ENCODE measurements at places on chromosomes 4 and X.

GRCh38 chr4:49221209-49221608, 235.1 kb downstream of the CWH43 start:
- no peak for DNase-seq

DNA sequence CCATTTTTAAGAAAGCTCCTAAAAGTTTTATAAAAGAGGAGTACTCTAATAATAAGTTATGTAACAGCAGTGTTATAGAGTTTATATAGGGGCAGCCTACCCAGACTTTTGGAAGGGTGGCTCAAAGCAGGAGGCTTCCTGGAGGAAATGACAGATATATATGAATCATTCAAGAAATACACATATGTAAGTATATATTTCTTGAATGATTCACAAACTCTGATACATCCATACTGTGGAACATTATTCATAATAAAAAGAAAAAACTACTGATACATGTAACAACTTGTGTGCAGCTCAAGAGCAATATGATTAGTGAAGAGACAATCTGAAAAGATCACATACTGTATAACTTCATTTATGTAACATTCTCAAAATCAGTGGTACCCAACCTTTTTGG, 166.2 kb downstream of the WDFY3 start:
- no peak for DNase-seq

DNA sequence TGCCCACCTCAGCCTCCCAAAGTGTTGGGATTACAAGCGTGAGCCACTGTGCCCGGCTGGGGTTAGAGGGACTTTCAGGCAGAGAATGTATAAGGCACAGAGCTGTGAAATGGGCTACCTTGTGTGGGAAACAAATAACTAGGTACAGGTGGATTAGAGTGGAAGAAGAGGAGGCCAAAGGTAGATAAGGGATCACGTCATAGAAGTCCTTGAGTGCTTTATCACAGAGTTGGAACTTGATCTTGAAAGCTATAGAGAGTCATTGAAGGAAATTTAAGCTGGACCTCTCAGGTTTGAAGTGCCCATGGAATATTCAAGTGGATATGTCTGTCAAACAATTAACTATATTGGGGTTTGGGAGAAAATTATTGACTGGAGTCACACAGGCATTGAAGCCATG, 8.4 kb downstream of the N4BP2 start:
- no peak for DNase-seq

- no peak for DNase-seq
Observed at GRCh38 chr4:108840426-108840975, 77.6 kb upstream of the ETNPPL start.

DNA sequence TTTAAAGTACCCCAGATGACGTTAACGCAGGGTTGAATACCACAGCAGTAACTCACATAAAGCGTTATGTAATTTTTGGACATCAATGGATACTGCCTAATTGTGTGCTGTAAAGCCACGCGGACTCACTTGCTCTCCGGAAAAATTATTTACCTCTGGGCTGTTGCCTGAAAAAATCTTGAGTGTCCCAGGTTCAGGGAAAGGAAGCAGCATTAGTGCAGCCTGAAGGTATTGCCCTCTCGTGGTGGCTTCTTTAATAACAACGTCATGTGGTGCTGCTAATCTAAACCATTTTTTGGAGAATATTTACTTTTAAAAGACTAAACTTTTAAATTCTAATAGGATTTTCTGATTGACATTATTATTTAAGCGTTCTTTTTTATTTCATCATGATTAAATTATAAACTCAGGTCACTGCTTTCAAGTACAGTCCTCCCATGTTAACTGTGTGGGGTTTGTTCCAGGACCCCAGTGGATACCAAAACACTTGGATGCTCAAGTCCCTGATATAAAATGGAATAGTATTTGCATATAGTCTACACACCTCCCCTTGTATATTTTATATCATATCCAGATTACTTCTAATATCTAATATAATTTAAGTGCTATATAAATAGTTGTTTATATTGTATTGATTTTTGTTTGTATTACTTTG, 384.8 kb downstream of the FAM133A start:
- DNase-seq = no peak

DNA sequence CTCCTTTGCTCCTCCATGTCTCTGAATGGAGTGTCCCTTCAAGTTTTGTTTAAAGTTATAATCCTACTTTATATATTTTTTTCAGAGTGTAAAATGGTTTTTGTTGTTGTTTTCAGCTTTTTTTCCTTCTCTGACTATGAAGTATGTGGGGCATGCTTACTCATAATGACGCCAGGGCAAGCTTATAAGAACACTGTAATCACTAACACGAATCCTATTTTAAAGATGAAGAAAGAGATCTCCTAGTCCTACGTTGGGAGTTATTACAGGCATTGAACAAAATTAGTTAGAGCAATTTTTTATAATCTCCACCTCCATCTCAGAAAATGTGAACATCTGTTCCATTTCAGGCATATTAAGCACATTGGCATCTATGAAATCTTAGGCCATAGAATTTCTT, 268.1 kb upstream of the MAGEB2 start:
- DNase-seq = no peak

DNA sequence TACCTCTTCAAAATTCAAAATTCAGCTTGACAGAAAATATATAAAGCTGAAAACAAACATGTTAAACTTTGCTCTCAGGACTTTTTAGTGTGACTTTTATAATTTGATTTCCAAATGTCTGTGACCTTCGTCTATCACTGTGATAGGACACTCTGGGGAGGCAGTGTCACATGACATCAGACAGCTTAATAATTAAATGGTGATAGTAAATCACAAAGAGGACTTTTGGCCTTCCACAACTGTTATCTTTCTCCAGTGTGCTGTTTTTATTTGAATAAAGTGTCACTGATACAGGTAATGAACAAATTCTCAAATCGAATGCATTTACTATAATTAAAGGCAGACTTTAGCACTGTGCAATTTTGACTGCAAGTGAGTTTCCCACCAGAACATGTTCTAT, 83.1 kb downstream of the MID1 start:
- DNase-seq = no peak

GRCh38 chr4:134695433-134695832, 493.8 kb upstream of the PABPC4L start:
- DNase-seq = no peak

DNA sequence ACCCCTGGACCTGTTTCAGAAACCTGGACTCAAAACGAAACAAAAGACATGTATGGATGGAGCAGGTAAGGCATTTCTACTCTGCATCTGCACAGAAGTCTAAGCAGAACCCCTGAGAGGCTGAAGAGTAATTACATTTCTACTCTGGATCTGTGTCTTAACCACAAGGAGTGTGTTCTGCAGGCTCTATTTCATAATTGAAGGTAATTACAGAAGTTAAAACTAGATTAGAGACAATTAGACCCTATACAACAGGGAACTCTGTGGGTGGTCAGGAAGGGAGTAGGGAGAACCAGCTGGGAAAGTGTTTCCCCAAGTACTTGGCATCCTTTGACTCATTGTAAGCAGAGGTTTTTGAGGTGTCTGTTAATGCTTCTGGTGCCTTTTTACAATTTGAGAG, 69.8 kb downstream of the IGSF1 start:
- DNase-seq = no peak
